ENCODE measurements at places on chromosomes 1 and 21.
A peak's percentile ranks its signal among the peaks of the same experiment; 100 is the strongest.

GRCh38 chr1:78536427-78536826 lies 45.7 kb downstream of the PTGFR start:
- DNase-seq, result no peak

DNA sequence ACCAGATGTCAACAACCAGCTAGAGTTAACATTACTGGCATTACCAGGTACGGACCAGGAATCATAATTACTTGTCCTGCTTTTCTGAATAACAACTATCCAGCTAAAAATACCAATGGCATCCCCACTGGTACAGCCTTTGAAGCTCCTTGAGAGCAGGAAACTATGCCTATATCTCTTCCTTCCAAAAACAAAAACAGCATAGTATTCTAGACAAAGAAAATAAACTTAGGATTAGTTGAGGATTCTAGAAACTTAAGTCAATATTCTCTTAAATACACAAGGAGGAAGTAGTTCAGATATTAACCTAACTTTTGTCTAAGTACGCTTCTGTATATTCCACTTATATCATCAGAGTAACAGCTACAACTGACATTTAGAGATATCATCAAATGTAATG lies 3.0 kb downstream of the FUBP1 start:
- no peak for DNase-seq

DNA sequence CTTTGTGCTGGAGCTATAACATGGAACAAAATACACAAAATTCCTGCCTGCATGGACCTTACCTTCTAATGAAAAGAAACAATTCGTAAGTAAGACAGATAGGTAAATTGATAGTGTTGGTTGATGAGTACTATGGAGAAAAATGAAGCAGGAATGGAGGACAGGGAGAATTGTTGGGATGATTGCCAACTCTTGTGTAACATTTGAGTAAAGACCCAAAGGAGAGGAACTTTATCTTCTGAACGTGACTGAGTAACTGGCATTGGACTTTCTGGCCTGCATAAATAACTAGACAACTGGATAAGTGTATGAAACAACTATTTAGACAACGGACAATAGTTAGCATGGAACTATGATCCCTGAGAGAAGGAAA lies 6.8 kb upstream of the EFCAB14 start:
- no peak for DNase-seq

- no peak for DNase-seq
Measured at GRCh38 chr1:181353526-181353925, 129.8 kb upstream of the CACNA1E start.

GRCh38 chr1:203172184-203173010 lies 3.2 kb downstream of the MYBPH start:
- DNase-seq, result peak; percentile 17

DNA sequence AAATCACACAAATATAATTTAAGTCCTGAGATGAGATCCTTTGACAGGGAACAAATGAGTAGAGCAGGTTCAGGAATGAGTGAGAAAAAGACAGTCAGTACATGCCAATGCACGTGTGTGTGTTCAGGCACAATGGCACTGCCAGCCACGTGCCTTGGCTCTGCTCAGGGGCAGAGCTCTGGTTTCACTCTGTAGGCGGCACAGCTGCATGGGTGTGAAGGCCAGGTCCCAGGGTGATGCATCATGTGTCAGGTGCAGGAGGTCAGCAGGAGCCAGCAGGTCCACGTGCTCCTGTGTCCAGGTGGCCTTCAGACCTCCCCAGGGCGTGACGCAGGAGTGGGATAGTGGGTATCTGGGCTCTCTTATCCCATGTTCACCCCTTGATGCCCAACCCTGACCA lies 386.1 kb downstream of the KCNH1 start:
- DNase-seq, result no peak

- DNase-seq, result no peak
Measured at GRCh38 chr1:57549300-57549699, 125.4 kb upstream of the DAB1 start.

DNA sequence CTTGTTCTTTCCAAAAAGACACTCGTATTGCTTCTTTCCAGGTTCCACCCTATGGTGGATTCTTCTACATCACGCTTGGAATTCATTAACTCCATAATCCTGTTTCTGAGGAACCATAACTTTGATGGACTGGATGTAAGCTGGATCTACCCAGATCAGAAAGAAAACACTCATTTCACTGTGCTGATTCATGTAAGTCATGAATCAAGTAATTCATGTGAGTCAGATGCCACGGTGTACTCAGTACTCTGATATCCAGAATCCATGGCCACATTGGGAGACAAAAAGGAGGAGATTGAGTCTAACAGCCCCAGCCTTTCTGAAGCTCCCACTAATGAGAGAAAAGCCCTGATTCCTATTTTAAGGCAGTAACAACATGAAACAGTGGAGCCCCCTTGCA lies 7.4 kb downstream of the CHI3L2 start:
- no peak for DNase-seq

GRCh38 chr1:226566760-226567159 lies 18.2 kb downstream of the STUM start:
- no peak for DNase-seq

DNA sequence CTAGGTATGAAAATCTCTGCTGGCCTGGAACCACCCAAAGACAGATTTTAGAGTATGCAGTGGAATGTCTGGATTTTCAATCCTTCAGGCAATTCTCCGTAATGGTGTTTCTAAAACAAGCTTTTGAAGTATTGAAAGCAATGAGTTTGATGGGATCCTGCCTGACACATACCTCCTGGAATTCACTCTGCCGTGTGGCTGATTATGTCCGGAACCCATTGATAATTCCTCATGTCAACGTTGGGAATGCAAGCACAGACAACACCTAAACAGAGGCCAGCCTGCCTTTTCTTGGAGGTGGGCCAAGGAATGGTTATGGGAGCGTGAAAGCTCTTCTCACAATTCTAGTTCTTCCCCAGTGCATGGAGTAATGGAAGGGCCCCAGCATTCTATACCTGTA lies 168.9 kb upstream of the HMCN1 start:
- no peak for DNase-seq

- no peak for DNase-seq
Measured at GRCh38 chr1:228156515-228156881, 6.8 kb downstream of the GJC2 start.

GRCh38 chr1:7768583-7768982 lies 2.5 kb upstream of the VAMP3 start:
- DNase-seq, result no peak

DNA sequence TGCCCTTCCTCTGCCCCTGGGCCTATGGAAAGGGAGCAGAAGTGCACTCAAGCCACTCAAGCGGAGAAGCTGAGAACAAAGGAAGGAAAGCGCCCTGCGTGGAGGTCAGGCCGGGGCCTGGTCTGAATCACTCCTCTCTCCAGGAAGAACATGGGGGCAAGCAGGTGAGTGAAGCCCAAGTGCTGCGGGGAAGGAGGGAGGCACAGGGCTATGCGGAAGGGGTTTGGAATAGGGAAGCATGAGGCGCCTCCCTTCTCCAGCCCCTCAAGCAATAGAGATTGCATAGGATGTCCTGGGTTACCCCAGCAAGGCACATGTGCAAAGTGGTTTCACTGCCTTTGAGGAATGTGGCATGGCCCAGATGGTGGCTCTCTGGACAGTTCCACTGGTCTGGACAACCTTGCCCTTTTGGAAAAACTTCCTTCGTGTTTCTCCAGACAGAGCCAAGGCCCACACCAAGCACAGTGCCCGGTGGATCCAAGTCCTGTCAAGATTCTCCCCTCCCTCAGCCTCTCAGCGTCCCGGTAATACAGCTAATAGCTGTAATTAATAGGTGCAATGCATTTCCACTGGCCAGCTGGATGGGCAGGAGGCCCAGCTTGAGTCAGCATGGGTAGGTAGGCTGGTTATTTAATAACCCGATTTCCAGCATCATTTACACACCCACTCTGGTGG lies 13.7 kb downstream of the BLACAT1 start:
- DNase-seq, result no peak

DNA sequence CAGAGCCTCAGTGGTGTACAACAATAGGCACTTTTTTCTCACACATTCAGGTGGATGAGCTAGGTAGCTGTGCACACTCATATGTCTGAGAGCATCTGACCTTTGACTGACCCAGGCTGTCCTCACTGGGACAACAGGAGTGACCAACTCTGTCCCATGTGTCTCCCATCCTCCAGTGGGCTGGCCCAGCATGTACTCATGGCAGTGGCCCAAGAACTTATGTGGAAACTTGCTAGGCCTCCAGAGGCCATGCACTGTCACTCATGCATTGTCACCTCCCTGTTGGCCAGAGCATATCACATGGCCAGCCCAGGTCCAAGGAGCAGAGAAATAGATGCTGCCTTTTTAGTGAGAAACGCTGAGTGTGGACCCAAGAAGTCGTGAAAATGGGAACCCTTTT lies 158.8 kb downstream of the IGSF21 start:
- DNase-seq, result no peak

GRCh38 chr1:70719154-70719553 lies 308.1 kb downstream of the CTH start:
- DNase-seq, result no peak

DNA sequence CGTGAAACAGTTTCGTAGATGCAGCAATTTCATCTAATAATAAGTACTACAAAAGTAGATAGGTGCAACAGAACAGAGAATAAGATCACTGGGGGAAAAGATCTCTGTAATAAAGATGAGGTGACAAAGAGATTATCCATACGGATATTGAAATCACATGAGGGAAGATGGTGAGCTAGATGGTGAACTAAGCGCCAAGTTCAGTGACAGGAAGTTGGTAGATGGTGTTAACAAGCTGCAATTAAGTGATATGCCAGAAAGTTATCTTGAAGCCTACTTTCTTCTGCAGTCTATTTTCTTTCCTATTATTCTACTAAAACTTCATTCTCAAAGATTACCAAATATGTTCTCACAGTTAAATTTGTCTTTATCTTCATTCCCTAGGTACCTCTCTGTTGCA lies 7.1 kb downstream of the LRIF1 start:
- DNase-seq, result no peak

DNA sequence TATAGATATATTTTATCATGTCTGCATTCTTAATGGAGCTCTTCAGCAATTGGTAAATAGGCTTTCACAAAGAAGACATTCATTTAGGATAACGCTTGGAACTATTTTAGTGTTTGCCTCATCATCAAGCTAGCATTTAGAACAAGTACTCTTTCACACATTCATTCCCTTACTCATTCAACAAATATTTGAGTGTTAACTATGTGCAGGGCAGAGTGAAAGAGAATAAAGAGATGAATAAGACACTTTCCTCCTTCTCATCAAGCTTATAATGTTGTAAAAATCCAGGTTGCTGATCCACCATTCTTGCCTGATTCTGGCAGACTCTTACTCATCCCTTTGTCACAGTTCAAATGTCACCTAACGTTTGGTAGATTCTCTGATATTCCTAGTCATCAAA lies 386.3 kb upstream of the BEND5 start:
- no peak for DNase-seq

- DNase-seq, result no peak
Measured at GRCh38 chr1:21552715-21553114, 43.5 kb downstream of the ALPL start.

DNA sequence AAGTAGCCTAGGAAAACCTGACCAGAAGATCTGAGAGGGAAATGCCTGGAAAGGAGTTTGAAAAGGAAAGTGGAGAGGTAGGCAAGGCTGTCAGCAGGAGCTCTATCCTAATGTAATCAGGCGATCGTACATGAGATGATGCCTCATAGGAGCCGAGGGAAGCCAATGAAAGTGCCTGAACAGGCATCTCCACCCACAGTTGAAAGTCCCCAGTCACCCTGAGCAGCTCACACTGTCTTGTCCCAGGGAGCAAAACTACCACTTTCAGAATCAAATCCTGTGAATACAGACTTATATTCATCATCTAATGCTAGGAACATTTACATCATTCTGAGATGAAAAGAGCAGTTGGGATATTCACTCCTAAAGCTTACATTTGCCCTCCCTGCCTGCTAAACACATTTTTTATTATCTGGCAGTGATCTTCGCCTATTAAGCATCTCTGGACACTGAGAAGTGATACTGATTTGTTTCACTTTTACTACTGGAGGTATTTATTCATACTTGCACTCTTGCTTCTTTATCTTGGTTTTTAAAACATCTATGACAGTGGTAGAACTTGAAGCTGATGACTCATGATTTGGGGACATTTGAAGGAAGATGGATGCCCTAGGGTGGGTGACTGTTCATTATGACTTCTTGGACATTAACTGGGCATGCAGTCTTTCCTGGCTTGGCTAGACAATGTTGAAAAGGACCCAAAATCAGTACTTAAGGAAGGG lies 221.6 kb downstream of the SEC16B start:
- DNase-seq, result no peak

- DNase-seq, result no peak
Measured at GRCh38 chr1:116411784-116412479, 38.9 kb downstream of the ATP1A1 start.

- no peak for DNase-seq
Measured at GRCh38 chr1:66852870-66853269, 51.8 kb upstream of the INSL5 start.

DNA sequence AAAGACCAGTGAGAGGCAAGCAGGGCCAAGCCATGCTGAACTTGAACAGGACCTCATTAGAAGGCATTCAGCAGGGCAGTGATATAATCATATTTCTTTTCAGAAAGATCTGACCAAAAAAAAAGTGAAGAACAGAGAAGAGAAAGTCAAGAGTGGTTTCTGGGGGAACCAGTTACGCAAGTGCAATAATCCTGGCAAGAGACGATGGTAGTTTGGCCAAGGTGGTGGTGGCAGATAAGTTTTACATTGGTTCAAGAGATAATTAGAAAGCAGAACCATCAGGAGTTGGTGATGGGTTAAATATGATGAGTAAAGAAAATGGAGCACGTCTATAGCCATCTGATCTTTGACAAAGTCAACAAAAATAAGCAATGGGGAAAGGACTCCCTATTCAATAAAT lies 54.3 kb downstream of the ZSWIM5 start:
- DNase-seq, result no peak

DNA sequence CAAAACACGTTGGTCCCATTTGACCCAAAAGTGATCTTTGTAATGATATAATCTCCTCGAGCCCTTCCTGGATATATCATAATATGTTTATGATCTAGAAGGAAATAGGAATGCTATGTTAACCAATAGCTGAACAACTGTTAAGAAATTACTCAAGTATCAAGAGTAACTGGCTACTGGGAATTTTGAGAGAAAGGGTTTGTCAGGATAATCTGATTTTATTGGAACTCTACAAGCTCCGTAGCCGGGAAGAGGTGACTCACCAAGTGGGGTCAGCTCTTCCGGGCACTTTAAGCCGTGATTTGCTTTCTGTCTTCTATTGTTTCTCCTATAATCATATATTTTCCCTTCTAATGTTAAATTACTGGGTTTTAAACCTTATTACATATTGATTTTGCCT lies 250.5 kb upstream of the POGK start:
- DNase-seq, result no peak

Data from activated CD4-positive, alpha-beta T cell treated with anti-CD3 and anti-CD28 coated beads, Interleukin-2, amount 50 U/mL, for 24 hours (primary cell).